D721Med (cell line): ENCODE measurements at places on chromosomes 6 and 20.

GRCh38 chr20:52926505-52926904 is 45.7 kb upstream of the TSHZ2 start:
- no peak for DNase-seq

DNA sequence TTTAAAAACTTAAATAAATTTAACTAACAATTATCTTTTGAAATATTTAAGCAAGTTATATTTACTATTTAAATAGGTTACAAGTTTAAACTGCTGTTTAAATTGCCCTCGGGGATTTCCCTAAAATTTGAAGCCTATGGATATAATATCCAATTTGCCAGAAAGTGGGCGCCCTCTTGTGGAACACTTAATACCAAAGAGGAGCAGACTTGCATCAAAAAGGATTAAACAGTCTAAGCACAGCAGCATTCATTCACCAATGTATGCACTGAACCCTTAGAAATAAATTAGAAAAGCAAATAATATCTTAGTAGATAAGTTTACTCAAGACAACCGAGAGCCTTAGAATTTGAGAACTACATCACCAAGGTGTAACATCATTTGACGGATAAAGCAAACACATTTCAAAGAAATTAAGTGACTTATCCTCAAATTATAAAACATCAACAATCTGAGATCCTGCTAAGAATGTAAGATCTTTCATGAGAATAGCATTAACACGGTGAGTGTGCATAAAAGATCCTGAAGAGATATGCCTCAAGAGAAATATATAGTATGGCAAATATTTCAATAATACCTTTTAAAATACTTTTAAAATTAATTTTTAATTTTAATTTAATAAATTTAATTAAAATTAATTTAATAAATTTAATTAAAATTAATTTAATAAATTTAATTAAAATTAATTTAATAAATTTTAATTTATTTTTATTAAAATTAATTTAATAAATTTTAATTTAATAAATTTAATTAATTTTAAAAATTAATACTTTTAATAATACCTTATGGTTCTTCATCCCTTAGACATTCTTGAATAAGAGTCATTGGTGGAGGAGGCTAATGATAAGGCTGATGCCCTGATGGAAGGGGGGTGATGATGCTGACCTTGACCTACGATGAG is 11.5 kb upstream of the MEP1A start:
- DNase-seq: peak; percentile 25

GRCh38 chr6:140018588-140018987 is 644.1 kb upstream of the CITED2 start:
- no peak for DNase-seq

DNA sequence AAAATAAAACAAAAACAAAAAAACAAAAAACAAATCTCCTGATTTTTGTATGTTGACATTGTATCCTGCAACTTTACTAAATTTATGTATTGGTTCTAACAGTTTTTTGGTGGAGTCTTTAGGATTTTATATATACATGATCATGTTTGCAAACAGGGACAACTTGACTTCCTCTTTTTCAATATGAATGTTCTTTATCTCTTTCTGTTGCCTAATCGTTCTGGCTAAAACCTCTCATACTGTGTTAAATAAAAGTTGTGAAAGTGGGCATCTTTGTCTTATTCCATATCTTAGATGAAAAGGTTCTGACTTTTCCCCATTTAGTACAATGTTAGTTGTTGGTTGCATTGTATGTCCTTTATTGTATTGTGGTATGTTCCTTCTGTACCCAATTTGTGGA is 261.7 kb upstream of the NOX3 start:
- DNase-seq: no peak

DNA sequence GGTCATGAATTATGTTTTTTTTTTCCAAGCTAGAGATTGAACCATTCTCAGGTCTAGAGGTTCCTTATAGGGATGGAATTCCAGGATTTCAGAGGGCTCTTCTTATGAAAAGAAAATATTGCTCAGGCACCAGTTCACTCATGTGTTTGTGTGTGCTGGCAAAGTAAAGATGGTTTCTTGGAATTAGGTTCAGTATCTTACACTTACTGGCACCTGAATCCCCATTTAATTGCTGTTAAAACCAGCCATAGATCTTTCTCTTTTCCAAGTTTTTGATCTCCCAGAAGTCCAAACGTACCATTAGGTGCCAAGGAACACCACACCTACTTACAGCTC is 508.4 kb downstream of the CDH26 start:
- DNase-seq: no peak

- no peak for DNase-seq
These were observed 21.1 kb downstream of the PDRG1 start for GRCh38 chr20:31930779-31931178.

- no peak for DNase-seq
These were observed 222.2 kb upstream of the STXBP5 start for GRCh38 chr6:146981981-146982380.

GRCh38 chr6:31559958-31560696 is 12.0 kb upstream of the LTA start:
- no peak for DNase-seq

DNA sequence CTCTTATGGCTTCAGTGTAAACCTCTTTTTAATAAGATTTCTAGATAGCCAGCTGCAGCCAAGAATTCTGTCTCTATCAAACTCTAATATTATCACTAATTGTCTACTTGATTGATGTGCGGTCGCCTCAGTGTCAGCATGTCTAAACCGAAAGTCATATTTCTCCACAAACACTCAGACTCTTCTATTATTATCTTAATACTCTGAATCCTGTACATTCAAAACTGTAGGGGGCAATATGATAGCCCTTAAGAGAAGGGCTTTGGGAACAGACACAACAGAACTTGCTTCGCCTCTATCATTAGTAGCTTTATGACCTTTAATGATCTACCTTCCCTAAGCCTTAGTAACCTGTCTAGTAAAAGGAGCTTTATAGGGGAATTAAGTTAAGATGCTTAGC is 379.7 kb upstream of the PTCHD4 start:
- no peak for DNase-seq

- DNase-seq: no peak
These were observed 80.8 kb upstream of the STMND1 start for GRCh38 chr6:17020889-17021538.

GRCh38 chr6:13026557-13026956 is 301.8 kb downstream of the TBC1D7 start:
- DNase-seq: no peak

DNA sequence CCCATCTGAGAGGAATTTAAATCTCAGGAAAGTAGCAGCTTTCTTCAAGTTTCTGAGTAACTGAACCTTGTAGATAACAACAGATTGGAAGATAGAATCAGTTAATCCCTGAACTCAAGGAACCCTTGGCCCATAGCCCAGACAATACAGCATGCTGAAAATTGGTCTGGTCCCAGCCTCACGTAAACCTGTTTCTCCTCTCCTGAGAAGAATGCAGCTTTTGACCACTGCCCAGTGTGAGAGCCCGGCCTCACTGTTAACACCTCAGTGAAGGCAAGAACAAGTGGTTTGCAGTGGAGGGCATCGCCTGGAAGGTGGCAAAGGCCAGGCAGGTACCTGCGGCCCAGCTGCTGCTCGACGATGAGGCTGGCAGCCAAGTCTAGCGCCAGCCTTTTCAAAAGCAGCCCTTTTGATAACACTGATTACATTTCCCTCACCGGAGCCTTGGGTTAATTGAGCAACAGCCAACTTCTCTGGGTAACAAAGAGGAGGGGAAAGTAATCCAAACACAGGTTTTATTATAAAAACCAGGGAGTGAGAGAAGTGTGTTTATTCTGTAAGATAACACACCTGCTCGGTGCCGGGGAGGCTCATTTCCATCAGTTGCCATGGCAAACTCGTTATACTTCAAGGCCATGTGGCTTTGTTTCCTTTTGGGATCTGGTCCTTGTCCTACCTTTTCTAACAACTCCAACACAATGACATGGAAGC is 54.0 kb downstream of the TRAF3IP2 start:
- no peak for DNase-seq

GRCh38 chr6:18186033-18186432 is 30.8 kb downstream of the KDM1B start:
- no peak for DNase-seq

DNA sequence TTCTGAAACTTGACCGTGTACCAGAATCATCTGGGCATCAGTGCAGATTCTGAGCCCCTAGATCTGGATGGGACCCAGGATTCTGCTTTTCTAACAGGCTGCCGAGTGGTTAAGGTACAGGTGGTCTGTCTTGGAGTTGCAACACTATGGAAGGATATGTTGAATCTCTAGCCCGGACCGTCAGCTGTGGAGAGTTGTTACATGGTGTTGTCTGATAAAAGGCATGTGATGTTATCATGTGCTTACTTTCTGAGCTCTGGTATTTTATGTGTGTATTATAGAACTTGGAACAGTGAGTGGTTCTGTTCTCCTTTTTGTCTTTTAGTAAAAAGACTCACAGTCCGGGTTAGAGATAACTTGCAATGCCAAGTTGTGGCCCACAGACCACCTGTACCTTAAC is 123.0 kb downstream of the JARID2 start:
- no peak for DNase-seq

DNA sequence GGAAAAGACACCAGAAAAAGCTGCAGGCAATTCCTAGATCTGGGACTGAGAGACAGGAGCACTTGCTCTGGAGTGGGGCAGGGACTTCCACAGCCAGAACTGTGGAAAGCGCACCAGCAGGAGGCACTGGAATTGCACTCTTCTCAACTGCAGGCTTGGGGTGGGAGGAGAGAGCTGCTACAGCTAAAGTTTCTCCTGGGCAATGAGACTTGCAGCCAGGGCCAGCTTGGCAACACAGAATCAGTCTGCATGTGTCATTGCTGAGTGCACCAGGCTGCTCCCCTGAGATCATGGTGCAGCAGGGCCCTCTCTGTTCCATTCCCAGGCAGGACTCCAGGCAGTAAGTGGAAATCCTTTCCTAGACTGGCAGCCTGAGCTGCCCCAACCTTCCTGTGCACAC is 145.8 kb downstream of the INSM1 start:
- DNase-seq: no peak

GRCh38 chr6:121247386-121247785 is 86.9 kb downstream of the TBC1D32 start:
- DNase-seq: no peak

GRCh38 chr20:58268936-58269619 is 40.4 kb upstream of the RAB22A start:
- DNase-seq: no peak

DNA sequence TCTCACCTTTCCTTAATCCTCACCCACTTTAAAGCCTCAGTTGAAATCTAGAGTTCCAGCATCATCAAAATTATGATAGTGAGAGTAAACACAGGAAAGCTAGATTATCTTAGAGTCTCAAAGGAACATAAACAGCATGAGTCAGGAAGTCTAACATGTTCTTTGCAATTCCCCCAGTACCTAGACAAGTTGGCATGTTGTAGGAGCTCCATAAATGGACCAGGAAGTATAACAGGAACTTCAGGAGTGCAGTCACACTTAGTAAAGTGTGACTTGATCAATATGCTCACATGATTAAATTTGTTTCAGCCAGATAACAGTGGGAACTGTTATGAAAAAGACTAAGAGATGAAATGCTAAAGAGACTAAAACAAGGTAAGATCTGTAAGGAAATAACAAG is 834.4 kb downstream of the EYS start:
- DNase-seq: no peak

- DNase-seq: no peak
These were observed 11.5 kb upstream of the SRC start for GRCh38 chr20:37334450-37334849.

DNA sequence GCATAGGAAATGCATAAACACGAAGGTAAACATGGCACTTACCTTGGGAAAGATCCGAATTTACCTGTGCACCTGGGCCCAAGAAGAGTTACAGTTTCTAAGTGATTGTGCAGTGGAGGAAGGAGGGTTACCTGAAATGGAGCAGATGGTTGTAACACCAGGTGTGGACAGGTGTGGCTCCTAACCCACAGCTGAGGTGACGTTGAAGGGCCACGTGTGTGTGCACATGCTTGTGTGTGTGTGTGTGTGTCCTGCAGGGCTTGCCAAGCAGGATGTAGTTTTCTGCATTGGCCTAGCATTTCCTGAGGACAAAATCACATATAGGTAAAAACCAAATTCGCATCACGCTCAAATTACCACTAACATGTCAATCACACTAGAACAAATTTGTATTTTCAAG is 240.8 kb downstream of the ANKRD60 start:
- no peak for DNase-seq

DNA sequence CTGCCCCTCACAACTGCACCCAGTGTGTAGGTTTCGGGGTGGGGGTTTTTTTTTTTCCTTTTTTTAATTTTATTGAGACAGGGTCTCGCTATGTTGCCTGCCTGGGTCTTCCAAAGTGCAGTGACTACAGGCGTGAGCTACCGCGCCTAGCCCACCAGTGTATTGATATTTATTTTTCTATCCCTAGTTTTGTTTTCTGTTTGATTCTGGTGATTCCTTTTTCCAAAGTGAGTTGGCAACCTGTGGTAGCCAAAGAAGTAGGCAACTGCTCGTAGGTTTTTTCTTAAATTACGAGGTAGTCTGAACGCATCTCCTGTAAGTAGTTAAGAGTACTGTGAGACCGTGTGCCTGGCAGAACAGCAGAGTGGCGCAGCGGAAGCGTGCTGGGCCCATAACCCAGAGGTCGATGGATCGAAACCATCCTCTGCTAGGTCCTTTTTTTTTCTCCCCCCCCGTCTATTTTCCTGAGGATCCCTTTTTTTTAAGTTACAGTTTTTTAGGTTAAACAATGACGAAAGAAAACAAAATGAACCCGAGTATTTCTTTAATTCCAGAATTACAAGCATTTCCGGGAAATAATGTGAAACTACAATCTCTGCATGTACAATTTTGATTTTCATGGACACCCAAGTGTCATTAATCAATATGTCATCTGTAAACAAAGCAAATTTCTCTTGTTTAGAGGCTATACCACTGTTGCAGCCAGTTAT is 78.7 kb upstream of the BTN3A2 start:
- no peak for DNase-seq

DNA sequence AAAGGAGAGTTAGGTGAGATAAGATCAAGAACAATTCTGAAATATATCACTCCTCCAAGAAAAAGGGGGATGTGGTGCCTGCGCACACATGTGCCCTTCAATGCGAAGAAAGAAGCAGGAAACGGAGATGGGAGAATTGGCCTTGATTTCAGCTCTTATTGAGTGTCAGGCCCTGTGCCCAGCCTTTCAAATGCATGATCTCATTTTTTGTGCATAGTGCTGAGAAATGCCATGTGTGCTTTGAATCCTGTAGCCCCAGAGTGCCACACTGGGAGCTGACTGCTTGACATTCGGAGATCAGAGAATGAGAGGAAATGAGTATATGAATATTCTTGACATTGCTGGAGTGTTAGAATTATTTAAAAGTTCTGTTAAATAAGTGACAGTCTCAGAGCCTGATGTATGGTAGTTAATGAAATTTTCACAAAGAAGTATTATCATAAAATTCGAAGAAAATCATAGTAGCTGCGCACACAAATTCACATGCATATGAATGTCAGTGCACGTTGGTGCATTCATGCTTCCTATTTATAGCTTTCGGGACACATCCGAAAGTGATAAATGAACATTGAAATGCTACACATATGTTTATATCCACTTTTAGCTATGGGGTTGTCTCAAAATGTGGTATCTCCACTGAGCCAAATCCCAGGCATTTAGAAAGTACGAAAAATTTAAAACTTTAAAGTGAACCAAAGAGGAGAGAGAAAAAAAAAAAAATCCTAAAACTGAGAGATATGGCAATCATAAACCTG is 172.0 kb downstream of the KCNQ5 start:
- no peak for DNase-seq

- no peak for DNase-seq
These were observed 96.7 kb upstream of the BMP5 start for GRCh38 chr6:55972091-55972490.

GRCh38 chr20:1302685-1303541 is 26.0 kb downstream of the SDCBP2 start:
- DNase-seq: no peak
